Stimulated activated CD4-positive, alpha-beta T cell treated with anti-CD3 and anti-CD28 coated beads, TNF-alpha, amount 100 ng/mL, for 24 hours (primary cell): ENCODE measurements at places on chromosomes 5 and 9.

DNA sequence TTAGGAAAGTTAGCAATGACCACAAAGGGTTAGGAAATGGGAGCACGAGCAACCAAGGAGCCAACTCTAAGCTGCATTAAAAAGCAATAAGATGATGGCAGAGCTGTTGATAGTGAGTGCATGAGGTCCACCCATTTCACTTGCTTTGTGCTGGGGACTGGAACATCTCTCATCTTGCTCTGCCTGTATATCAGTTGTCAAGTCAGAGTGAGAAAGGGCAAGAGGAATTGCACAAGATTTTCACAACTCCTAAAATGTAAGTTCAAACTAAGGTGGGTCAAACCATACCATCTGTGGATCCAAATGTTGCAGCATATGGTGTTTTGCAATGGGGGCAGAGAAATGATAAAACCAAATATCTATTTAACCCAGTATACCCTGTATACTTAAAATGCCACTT, 2.8 kb upstream of the ESM1 start:
- no peak for DNase-seq

DNA sequence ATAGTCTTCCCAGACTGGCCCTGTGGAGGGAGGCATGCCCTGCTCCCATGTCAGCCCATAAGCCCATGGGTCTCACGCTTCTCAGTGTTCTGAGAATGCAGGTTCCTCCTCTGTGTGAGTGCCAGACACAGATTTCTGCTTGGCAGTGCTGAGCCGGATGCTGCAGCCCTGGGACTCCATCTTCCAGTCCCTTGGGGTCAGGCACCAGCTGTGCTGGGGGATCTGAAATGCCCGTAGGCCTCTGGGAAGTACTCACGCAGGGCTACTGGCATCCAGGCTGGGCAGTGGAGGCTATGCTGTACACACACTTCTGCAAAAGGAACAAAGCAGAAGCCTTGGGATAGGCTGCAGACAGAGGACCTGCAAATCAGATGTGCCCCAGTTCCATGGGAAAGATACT, 1944.6 kb downstream of the EFNA5 start:
- no peak for DNase-seq

- DNase-seq, result no peak
These were observed 473.0 kb downstream of the RAB3C start for GRCh38 chr5:59055745-59056448.

GRCh38 chr5:72539038-72539437, 31.8 kb upstream of the ZNF366 start:
- DNase-seq, result no peak

DNA sequence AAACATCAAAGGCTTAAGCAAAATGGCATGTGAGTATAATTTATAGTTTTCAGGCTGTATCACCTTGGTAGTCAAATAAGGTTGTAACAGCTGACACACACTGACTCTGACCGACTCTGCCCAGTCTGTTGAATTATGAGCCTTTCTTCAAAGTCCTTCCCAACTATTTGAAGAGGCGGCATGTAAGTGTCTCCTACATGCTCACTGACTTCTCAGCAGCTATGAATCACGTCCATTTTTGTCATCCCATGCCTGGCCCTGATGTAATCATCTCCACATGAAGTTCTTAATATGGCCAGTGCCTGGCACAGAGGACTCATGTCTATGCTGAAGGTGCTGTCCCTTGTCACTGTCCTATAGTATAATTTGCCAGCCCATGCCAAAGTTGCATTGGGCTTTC, 5.1 kb upstream of the PTBP3 start:
- no peak for DNase-seq

DNA sequence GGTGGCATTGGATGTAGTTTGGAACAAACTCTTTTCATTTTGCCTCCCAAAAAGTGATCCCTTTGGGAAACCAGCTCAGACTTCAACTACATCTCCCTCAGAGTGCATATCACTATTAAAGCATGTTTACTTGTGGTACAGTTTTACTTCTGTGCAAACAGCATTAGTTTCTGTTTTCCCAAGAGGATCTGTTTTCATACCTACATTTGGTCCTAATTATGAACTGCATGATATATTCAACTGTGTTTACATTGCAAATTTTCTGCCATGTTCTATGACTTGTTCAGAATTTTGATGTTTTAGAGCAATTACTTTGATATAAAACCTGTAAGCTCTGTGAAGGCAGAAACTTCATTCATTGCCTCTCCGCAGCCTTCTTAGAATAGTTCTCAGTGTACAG, 681.5 kb upstream of the ACO1 start:
- no peak for DNase-seq

- no peak for DNase-seq
These were observed 31.7 kb downstream of the SPACA9 start for GRCh38 chr9:132910376-132910775.

- DNase-seq, result no peak
These were observed 266.1 kb downstream of the CWC27 start for GRCh38 chr5:65034813-65035209.

DNA sequence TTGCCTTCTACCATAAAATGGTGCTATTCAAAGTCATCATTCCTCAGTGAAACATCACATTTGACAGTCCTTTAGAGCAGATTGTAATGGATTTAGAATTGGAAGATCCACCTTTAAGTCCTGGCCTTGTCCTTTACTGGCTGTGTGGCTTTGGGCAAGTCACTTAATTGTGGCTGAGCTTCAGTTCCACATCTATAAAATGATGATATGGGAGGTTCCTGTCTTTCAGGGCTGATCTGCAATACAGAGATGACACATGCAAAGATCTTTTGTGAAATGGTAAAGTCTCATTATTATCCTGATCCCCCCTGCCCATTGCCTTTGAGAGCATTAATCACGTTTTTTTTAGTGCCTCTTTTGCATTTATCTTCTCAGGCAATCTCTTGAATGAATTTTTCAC, 58.2 kb downstream of the ZFAND5 start:
- DNase-seq, result no peak
